Suppressor macrophage treated with lipopolysaccharide for 4 hours (primary cell): ENCODE measurements at places on chromosomes 6 and 20.

DNA sequence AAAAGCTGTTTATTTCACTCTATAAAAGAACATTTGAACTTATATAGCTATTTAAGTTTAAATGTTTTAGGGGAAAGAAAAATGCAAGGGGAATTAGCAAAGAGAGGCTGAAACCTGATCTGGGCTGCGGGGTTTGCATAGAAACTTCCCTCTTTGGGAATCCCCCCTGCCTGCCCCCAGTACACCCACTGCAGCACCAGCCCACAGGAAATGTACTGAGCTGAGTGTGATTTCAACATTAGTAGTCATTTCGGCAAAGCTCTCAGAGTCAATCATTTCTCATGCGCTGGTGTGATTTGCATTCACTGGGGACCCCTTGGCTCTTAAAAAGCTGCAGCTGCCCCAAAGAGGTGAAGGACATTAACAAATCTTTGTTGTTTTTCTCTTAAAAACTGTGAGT lies 859.4 kb downstream of the MAFB start:
- peak; percentile 67 for DNase-seq

DNA sequence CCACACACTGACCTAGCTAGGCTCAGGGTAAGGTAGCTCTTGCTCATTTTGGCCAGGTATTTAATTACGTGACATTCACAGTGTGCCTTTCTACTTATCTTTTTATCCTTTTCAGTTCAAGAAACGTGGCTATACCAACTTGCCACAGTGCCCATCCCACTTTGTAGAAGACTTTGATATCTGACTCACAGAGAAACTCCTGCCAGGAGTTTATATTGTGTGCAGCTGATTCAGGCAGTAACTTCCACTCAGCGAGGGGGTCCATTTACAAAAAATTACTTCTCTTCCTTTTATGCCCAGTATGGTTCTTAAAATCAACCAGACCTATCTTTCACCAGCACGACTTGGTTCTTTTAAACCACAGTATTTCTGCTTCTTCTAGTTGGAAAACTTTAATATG lies 75.6 kb downstream of the PRL start:
- DNase-seq: no peak

GRCh38 chr20:43749734-43750294 lies 23.0 kb upstream of the GTSF1L start:
- peak; percentile 84 for DNase-seq

DNA sequence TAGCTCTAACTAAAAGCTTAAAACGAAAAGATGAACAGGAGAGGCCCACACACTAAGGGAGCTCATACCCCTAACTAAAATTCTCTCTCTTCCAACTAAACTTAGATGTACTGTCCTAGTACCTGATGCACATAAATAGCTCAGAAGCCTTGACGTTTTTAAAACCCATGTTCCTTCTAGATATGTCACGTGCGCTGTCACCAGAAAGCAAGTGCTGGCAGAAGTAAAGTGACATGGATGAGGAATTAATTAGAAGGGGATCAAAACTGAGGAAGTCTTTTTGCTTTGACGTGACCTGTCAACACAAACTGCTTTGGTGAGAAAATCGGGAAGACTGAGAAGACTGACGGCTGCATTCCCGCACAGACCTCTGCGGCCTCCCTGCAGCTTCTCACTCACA lies 142.5 kb downstream of the ZMYND8 start:
- no peak for DNase-seq

GRCh38 chr6:131317516-131317915 lies 182.2 kb downstream of the AKAP7 start:
- no peak for DNase-seq

DNA sequence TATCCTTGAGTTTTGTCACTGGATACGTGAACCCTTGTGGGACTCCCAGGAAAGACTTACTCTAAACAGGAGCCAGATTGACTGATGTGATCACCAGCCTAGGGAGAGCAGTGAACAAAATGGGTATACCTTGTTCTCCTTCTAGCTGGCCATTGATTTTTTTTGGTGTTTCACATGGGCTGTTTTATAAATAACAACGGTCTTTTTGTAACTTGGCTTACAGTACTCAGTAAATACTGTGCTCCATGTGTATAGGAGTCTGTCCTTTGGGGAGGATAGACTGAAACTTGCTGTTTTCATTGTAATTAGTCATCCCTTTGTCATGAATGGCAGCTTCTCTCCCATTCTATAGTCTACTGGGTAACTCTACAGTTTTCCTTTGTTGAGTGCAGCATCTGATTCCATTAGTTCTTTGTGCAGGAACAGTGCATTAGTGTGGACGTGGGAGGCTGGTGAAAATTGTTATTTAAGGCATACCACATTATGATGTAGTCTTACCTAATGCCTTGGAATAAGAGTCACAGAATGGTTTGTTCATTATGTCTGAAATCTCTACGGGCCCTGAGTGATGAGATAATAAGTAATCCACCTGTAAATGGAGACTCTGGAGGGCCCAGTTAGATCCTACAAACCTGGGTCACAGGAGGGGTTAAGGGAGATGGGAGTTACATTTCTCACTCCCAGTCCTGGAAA lies 89.5 kb downstream of the TIAM2 start:
- no peak for DNase-seq

GRCh38 chr6:89372506-89372901 lies 20.0 kb upstream of the UBE2J1 start:
- DNase-seq: no peak

DNA sequence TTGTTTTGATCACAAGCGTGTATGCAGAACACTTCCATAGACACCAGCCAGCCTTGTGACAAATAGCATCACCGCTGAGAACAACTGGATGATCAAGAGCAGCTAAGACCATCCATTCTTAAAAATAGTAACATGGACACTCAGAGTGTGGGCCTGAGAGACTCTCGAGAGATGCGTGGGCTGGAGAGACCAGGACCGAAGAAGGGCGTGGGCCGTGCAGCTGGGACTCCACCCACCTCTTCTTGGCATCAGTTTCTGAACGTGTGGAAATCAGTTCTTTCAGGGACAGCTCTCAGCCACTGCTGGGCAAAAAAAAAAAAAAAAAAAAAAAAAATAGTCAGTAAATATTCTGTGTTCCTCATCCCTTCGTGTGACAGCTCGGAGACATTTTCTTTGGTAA lies 314.5 kb upstream of the CDH4 start:
- no peak for DNase-seq

- no peak for DNase-seq
These were observed 196.6 kb downstream of the ESR1 start for GRCh38 chr6:152004036-152004566.

- peak; percentile 94 for DNase-seq
These were observed 1.6 kb downstream of the KIAA0408 start for GRCh38 chr6:127457456-127458064.

GRCh38 chr6:52407467-52407866 lies 12.7 kb upstream of the EFHC1 start:
- peak; percentile 46 for DNase-seq

- DNase-seq: no peak
These were observed 107.1 kb upstream of the TSHZ2 start for GRCh38 chr20:52864916-52865605.

DNA sequence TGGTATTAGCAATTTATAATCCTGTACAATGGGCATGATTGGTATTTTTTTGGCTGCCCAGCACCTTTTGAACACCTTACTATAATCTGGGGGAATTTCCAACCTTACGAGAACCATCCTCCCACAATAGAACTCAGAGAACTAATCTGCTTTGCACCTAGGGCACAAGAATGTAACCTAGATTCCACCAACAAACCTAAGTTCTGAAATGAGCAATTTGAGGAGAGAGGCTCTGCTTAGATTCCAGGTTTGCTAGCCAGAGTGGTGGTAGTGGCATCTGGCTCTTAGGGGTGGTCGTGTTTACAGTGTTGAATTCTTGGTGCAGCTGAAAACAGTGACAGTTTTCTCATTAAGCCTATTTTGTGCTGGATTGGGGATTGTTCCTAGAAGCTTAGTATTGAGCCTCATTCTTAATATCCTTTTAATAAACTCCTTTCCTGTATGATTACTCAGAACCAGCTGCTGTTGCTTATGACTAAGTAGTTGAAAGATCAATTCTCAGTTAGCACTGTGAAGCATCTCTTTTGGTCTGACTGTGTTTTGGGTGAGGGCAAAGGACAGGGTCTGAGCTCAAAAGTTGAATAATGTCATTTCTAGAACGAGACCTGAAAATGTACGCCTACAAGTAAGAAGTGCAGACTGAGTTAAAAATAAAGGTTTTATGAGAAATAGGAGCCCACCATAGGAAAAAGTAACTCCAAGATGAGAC lies 385.6 kb downstream of the CDKAL1 start:
- DNase-seq: no peak

DNA sequence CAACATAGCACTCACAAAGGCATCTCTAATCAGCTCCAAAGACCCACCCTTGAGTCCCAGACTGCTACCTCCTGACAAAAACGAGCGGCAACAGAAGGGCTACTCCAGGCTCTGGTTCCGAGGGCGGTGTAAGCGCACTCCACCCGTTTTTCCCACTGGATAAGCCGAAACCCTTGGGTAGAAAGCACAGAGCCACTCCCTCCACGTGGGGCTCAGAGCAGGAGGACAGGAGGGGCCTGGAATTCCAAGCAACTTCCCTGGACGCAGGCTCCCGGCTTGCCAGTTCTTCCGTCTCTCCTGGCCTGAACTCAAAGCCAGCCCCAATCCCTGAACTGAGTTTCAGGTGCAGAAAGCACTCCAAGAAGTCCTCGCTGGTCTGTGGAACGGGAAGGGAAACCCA lies 7.4 kb downstream of the GMEB2 start:
- no peak for DNase-seq

GRCh38 chr20:60010689-60011458 lies 52.7 kb downstream of the CDH26 start:
- DNase-seq: no peak

GRCh38 chr6:129446272-129447197 lies 263.4 kb downstream of the ARHGAP18 start:
- DNase-seq: no peak

- DNase-seq: no peak
These were observed 491.4 kb upstream of the POU3F2 start for GRCh38 chr6:98343004-98343403.

DNA sequence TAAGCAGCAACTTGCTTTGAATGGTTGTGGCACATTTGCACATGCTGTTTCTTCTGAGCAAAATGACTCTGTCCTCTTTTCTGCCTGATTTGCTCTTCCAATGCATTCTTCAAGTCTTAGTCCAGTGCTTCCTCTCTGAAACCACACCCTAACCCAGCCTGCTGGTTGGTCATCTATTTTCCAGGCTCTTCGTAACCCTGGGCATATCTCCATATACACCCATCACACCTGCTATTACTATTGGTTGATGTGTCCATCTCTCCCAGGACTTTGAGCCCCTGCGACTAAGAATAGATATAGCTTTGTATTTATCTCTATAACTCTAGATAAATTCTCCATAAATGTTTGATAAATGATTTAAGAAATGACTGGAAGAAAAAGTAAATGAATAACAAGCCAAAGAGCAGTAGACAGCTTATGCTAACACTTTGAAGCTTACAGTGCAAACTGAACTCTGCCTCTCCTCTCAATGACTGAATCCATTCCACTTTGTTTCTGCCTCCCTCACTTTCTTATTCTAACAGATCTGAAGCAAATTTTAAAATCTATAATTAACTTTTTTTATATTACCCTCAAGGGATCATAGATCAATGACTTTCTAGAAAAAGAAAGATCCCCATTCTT lies 59.7 kb upstream of the NT5E start:
- no peak for DNase-seq

DNA sequence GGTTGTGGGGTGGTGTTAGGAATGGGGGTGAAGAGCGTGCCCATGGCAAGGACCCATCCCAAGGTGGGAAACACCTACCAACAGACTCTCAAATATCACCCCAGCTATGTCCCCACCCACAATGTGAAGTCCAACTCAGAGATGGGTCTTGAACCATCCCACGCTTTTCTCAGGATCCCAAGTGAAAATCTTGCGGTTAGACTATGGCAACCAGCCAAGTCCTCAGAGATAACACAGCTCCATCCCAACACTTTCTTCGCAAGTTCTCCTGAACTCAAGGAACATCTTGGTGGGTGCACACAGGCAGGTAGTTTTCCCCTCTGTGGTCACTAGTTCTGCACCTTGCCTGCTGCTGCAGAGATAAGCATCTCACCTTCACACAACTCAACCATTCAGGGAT lies 116.0 kb downstream of the CDC5L start:
- no peak for DNase-seq

GRCh38 chr20:53527196-53527595 lies 66.4 kb downstream of the ZNF217 start:
- DNase-seq: no peak

DNA sequence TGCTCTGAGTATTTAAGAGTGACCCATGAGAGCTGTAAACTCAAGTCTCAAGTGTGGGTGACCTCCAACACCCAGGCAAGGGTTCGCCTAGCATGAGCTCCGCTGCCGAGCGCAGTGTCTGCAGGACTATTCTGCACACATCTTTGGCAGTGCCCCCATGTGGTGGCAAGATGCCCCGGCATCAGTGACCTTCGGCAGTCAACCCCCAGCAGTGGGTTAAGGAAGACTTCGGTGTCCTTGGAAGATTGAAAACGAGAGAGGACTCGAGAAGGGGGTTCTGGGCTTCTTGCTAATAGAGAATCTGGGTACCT lies 43.1 kb downstream of the RBM38 start:
- DNase-seq: no peak

GRCh38 chr6:117481278-117481925 lies 1.1 kb upstream of the DCBLD1 start:
- no peak for DNase-seq

DNA sequence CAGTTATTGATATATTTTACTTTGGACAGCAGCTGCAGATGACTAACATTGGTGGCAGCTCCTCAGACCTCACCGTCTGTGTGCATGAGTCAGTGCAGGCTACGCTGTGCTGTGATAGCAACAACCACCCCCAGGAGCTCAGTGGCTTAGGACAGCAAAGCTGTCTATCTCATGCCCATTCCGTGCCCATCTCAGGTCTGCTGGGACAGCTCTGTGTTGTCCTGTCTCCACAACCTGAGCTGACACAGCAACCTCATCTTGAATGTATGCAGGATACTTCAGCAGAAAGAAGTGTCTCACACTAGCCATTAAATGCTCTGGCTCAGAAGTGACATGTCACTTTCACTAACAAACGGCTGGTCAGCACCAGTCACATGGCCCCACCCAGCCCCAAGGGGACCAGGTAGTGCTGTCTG lies 47.7 kb downstream of the BANF2 start:
- DNase-seq: no peak

DNA sequence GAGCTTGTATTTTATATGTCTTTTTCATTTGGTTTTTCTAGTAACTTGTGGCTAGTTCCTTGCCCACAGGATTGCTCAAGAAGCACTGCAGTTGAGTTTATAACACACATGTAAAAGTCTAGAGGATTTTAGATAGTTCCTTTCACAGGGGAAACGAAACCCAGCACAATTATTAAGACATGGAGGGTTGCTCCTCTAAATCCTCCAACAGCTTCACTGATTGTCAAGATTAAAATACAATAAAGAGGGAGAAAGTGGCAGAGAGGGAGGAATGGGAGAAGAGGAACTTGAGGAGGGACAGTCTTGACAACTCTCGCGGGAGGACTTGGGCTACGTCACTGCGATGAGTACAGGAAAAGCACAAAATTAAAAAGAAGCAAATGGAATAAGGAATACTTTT lies 9.7 kb upstream of the TBC1D7 start:
- peak; percentile 66 for DNase-seq

DNA sequence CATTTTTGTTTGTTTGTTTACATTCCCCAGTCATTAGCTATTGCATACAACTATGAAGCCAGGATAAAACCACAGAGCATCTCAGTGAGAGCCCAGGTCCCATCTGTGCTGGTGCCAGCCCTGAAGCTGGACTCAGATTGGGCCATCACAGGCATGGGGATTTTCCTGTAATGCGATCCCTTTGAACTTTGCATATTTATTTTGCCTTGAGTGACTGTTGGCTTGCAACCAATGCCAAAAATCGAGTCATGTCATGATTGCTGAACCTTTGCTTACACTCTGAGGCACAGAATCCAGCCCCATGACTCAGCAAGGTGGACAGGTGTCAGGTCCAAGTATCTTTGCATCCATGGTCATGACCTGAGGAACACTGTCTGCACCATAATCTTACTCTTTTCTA lies 46.2 kb upstream of the GGTLC1 start:
- DNase-seq: no peak
